Thymus (tissue), 14 donors: ENCODE measurements at places on chromosomes 2 and 18.

DNA sequence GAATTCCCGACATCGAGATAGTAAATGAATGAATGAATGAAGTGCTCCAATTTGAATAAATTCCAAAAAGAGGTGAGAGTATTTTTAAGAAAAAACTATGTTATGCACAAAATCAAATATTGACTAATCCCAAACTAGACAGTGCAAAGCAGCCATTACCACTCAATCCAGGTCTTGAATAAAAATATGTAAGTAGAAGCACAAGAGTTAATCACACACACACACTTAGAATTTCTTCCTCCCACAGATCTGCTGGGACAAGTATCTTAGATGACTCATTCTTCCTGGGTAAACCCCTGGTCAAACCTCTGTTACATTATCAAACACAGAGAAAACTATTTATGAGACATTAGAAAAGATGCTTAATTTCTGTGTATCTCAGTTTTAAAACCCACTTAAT lies 102.0 kb downstream of the PLA2R1 start:
- no peak for DNase-seq

GRCh38 chr2:100397976-100398375 lies 19.5 kb downstream of the CHST10 start:
- no peak for DNase-seq

GRCh38 chr2:40962026-40962425 lies 510.1 kb upstream of the SLC8A1 start:
- DNase-seq = no peak

- no peak for DNase-seq
Observed at GRCh38 chr18:9827211-9827792, 58.5 kb upstream of the TXNDC2 start.

GRCh38 chr18:33820517-33821371 lies 242.7 kb downstream of the ASXL3 start:
- no peak for DNase-seq
